OCI-LY7 (cell line): ENCODE measurements at places on chromosomes 16 and 17.
A peak's percentile ranks its signal among the peaks of the same experiment; 100 is the strongest.

DNA sequence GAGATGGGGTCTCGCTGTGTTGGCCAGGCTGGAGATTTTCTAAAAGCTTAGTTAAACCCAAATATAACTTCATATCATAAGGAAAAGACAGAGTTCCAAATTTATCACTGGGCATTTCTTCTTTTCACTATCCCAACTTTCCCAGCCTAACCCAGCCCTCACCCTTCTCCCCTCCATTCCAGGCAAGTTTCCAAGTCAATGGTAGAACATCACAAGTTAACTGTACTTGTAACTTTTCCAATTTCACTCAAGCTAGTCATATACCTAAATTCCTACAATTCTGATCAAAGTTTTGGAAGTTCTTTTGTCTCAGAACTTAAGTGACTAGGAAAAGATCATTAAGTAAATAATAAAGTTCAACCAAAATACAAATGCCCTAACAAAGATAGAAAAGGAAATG is 61.2 kb downstream of the USP32 start:
- DNase-seq: no peak

DNA sequence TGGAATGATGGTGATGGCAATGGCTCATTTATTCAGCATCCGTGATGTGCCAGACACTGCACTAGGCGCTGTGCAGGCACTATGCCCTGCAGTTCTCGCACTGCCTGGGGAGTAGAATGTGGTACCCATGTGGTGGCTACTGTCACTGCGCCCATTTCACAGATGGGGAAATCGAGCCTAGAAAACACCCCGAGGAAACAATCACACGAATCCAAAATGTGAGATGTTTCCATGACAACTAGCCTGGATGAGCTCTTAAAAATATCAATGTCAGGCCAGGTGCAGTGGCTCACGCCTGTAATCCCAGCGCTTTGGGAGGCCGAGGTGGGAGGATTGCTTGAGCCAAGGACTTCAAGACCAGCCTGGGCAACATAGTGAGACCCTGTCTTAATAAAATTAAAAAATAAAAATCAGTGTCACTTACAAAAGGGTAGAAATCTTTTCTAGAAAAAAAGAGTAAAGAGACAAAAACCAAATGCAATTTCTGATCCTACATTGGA is 57.9 kb upstream of the TNRC6A start:
- no peak for DNase-seq

GRCh38 chr17:42422412-42422957 is 571 bp downstream of the CAVIN1 start:
- DNase-seq: no peak

- no peak for DNase-seq
Measured at GRCh38 chr16:86662195-86662594, 83.8 kb downstream of the FOXL1 start.

GRCh38 chr17:71801301-71801700 is 319.5 kb upstream of the SOX9 start:
- no peak for DNase-seq

DNA sequence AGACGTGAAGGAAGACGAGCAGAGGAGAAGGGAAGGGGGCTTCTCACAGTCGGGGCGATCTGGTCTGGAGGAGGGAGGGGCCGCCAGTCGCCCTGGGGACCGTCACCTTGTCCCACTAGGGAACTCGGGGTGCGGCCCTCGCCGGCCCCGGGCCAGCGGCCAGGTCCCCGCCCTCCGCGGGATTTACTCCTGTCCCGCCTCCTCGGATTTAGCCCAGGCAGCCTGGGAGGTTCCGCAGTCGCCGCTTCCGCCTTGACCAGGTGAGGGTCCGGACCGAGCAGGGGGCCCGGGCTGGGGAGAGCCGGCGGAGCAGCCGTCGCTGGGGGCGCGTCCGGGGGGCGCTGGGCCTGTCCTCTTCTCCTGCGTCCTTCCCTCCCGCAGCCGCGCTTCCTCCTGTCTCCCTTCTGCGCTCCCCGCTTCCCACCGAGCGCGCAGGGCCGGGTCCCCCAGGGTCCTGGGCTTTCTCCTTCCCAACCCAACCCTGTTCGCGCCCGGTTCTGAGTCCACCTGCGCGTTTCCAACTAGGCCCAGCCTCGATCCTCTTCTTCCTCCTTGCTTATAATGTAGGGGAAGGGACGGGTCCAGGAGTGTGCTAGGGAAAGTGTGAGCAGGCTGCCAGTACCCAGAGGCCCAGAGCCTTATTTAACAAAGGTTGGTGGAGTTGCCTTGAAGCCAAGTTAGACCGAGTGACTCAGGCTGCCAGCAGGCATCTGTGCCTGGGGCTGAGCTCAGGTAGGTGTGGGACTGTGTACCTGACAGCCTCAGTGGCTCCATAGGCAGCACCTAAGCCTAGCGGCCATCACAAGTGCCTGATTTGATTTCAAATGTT is at the start of gene TNK1:
Gene TNK1 (plus strand): TSS at position 235 of the 829 bp plus-strand sequence. CDS start 1,838 bp downstream, outside the sequence.
- no peak for DNase-seq

DNA sequence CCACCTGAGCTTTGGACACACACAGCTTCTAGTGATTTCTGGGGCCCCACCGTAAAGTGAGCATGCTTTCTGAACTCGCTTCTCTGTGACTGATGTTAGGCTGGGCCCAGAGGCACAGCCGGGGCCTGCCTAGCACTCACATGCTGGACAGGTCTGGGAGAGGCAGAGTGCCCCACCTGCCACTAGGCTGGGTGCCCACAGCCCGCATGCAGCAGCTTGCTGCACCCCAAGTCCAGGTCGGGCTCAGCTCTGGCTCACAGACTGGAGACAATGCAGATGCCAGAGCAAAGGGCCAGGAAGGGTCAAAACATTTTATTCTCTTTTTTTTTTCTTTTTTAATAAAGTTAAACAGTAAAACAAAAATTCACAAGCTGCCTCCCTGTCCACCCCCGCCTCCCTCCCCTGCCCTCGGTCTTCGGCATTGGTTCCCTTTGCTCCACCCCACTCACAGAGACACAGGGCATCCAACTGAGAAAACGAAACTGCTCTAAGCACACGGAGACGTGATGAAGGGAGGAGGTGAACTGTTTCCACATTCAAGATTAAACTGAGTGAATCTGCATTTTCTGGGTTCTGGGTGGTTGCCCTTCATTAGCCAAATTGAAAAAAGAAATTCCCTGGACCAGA is 9.7 kb downstream of the CNP start:
- DNase-seq: no peak

- DNase-seq: no peak
Measured at GRCh38 chr16:17283016-17283415, 187.7 kb downstream of the XYLT1 start.

DNA sequence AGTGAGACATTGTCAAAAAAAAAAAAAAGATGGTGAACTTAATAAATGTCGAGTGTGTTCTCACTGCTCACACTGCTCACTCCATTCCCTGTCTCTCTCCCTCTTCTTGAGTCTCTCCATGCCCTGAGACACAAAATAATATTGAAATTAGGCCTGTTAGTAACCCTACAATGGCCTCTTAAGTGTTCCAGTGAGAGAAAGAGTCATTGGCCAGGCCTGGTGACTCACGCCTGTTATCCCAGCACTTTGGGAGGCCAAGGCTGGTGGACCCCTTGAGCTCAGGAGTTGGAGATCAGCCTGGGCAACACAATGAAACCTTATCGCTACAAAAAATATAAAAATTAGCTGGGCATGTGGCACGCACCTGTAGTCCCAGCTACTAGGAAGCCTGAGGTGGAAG is 16.2 kb upstream of the CSF3 start:
- no peak for DNase-seq

- DNase-seq: no peak
Measured at GRCh38 chr16:48446534-48446920, 61.3 kb upstream of the SIAH1 start.

- no peak for DNase-seq
Measured at GRCh38 chr17:35799942-35800341, 4.5 kb upstream of the MMP28 start.

DNA sequence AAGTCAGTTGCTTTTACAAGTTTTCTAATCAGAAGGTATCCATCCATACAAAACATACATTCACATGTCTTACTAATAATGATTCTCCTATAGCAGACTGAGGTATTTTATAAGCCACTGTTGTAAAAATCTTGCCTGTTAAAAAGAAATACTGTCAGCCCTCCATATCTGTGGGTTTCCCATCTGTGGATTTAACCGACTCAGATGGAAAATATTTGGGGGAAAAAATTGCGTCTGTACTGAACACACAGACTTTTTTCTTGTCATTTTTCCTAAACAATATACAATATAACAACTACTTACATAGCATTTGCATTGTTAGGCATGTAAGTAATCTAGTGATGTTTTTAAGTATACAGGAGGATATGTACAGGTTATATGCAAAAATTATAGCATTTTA is 90.4 kb downstream of the PARN start:
- DNase-seq: no peak

GRCh38 chr17:81665205-81666091 is 957 bp downstream of the OXLD1 start:
- DNase-seq: peak; percentile 61

DNA sequence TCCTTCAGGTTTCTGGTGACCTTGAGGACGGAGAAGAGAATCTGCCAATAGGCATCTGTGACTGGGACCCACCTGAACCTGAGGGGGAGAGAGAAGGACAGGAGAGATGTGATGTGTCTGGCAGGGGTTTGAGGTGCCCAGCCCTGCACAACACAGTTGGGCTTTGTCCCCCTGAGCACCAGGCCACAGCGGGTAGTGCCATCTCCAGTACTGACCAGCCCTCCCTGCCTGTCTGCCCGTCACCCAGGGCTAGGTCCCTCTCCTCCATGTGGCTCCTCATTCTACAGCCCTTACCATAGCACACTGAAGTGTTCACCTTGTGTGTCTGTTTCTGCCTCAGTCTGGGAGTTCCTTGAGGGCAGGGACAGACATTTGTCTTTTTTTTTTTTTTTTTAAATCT is 30.8 kb downstream of the NLRP1 start:
- no peak for DNase-seq

- DNase-seq: no peak
Measured at GRCh38 chr17:64399071-64399766, 8.6 kb upstream of the PECAM1 start.

DNA sequence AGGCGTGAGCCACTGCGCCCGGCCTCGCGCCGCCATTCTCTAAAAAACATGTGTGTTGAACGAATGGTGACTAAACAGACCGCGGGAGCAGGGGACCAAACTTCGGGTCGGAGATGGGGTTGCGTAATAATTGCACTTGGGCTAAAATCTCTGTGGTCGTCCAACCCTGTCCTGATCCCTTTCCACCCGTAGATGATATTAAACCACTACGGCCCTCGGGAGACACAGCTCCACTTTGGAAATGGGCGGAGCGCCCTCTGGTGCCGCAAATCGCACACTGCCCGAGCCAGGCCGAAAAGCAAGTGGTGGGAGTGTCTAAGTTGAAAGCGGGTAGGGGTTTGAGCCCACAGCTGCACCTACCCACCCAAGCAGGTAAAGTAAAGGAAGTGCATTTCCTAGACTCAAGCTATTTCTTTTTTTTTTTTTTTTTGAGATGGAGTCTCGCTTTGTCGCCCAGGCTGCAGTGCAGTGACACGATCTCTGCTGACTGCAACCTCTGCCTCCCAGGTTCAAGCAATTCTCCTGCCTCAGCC is 17.0 kb downstream of the CAVIN1 start:
- peak; percentile 79 for DNase-seq

DNA sequence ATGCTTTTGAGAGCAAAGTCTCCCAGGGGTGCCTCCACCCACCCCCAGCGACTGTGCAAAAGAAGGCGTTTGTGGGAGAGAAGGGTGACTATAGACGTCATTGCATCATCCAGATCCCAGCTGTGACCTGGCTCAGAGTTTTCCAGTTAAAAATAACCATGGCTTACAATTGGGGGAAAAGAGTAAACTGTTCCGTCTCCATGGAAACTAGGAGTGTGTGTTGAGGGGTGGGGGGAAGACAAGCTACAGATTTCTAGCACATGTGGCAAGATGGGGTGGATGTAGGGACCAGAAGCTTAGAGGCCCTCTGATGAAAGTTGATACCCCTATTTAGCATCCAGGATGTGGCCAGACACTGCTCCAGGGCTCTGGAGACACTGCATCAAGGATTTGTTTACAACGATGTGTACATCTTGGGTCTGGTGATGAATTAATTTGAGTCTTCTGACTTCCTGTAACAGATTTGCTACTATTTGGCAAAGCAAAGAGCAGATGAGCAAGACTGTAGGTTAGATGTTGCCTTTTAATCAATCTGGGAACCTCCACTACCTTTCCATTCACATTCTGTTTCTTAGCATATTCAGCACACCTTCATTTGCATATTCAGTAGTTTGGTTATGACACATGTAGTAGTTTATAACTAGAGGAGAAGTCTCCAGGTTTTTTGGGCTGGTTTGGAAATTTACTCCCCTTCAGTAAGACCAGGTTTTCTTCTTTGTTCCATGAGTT is 6.2 kb upstream of the DUSP14 start:
- peak; percentile 11 for DNase-seq

DNA sequence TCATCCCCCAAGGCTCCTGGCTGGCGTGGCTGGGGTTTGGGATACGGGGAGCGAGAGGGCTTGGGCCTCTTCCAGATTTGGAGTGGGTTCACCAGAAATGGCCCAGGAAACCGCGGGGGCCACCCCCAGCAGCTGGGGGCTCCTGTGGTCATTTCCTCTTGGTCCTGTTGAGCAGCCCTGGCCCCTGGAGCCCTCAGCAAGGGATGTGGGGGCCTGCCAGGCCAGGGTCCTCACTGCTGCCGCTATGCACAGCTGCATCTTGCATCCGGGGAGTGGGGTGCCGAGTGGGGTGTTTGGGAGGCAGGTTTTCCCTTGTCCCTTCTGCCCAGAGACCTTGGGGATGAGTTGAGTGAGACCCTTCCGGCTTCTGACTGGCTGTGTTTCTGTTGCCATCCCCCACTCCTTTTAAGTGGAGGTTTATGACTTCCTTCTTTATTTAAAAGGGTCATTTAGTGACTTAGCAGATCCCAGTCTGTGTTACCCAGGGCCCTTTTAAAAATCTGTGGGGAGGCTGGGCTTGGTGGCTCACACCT is 319.8 kb downstream of the SEC14L1 start:
- peak; percentile 79 for DNase-seq

DNA sequence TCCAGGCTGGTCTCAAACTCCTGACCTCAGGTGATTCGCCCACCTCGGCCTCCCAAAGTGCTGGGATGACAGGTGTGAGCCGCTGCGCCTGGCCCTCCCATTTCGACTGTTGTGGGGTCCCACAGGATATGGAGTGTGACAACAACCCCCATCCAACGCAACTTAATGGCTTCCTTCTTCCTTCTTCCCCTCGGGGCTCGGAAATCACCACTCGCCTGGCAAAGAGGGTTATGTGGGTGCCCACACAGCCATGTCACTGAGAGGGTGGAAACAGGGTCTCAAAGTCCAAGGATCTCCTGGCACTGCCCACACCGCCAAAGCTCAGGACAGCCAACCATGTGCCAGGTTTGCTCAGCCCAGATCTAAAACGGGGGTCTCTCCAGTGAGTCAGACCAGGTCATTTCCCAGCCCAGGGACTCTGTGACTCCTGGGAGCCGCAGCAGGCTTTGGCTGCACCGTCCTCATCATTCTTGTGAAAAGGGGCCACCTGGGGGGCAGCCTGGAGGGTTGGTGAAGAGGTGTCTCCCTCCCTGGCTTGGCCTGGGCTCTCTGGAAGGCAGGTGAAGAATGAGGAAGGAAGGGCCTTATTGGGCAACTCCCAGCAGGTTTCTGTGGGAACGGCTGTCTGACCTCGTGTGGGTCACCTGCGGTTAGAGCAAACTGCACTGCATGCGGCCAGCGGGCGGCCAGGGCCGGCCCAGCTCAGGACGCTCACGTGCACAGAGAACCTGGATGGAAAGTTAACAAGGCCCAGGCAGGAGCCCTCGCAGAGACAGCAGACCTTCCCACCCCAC is 25.3 kb upstream of the LITAF start:
- DNase-seq: no peak
